ENCODE measurements at places on chromosomes 4 and X.

DNA sequence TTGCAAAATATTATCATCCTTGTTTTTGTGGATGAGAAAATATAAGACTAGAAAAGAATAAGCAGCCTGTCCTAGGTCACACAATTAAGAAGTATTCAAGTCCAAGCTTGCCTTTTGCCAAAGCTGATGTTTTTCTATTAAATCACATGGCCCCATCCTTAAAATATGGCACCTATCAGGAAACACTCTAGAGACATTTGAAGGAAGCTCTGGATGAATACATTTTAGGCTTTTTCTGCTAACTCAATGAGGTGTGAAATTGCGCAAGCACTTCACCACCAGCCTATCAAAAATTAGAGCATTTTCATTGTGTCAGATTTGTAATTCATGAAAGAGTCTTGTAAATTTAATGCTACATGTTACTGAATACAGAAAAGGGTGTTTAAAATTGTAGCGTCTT, 251.1 kb upstream of the MAD2L1 start:
- no peak for DNase-seq

- no peak for DNase-seq
Measured at GRCh38 chrX:152823657-152824056, 6.9 kb downstream of the CETN2 start.

- DNase-seq = no peak
Measured at GRCh38 chrX:65509400-65509799, 25.2 kb downstream of the LAS1L start.

- peak; percentile 54 for DNase-seq
Measured at GRCh38 chr4:181030961-181031360, 1212.2 kb upstream of the TENM3 start.

GRCh38 chr4:42478509-42478908, 81.2 kb downstream of the SHISA3 start:
- no peak for DNase-seq

GRCh38 chr4:53777244-53777984, 186.1 kb upstream of the LNX1 start:
- peak; percentile 82 for DNase-seq

DNA sequence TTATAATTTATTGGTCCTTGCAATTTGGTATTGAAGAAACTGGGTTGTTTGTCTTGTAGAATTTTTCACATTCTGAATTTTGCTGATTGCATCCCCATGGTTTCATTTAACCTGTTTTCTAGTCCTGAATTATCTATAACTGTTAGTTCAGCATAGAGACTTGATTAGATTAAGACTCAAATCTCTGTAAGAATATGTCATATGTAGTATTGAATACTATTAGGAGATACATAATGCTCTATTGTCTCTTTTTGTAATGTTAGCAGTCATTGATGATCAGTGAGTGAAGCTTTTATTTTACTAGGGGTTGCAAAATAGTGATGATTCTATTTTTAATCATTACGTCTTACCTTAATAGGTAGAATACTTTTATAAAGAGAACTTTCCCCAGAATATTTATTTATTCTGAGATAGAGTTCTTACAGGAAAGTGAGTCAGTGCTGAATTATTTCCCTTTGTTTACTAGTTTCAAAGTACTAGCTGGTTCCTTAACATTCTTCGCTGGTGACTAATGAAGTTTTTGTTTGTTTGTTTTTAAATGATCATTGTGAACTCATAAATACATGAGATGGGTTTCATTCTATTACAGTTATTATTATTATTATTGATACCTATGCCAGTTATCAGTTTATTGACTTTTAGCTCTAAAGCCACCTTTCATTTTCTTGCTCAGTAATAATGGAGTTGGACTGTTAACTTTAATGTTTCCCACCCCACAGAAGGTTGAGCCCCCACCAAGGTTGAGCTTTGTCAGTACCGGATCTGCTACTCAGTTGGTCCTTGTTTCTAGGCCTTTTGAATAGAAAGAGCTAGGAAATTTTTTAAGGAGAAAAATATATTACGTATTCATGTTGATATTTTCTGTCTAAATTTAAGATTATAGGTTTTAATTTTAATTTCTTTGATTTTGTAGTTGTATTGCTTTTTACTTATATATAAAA, 102.3 kb downstream of the LARP1B start:
- peak; percentile 19 for DNase-seq

DNA sequence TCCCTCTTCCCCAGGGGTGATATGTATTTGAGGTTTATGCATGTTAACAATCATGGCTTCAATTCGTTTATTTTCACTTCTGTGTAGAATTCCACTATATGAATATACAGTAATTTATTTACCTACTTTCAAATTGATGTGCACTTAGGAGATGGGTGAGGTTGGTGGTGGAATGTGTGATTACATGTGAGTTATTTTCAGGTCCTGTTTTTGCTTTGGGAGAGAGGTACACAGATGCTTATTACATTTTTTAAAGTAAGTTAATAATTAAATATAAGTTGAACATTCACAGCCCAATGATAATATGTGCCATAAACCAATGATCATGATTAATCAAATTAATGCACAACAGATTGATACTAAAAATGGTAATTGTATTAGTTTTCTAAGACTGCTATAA, 79.5 kb downstream of the SPRY1 start:
- no peak for DNase-seq

- no peak for DNase-seq
Measured at GRCh38 chr4:61514991-61515390, 314.9 kb downstream of the ADGRL3 start.

- DNase-seq = no peak
Measured at GRCh38 chrX:8730812-8731558, 952 bp downstream of the ANOS1 start.

DNA sequence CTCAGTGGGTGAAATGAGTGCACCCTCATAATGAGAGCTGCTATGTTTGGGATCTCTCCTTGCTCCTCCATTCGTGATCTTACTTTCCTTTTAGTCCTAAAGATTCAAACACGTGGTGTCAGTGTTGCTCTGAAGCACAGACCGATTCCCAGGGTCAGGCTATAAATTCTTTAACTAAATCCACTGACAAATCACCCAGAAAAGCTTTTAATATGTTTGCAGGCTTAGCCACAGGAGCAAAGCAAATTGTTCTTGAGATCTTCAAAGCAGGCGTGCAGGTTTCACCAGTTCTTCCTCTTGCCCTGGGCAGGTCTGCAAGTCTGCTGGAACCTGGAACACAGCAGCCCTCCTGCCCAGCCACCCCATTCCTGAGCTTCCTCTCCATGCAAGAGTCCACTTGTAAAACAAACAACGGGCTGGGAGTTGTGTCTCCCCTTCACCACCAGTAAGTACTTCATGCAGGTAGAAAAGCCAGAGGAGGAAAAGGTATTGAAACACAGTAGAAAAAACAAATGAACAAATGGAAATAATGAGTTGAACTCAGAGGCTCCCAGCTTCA, 70.1 kb upstream of the ENPP6 start:
- peak; percentile 49 for DNase-seq

GRCh38 chrX:11269006-11269405, 24.2 kb upstream of the AMELX start:
- DNase-seq = no peak

GRCh38 chrX:153935326-153935851, 552 bp upstream of the NAA10 start:
- DNase-seq = no peak

- DNase-seq = peak; percentile 73
Measured at GRCh38 chr4:106583567-106583966, 215.0 kb upstream of the GIMD1 start.

DNA sequence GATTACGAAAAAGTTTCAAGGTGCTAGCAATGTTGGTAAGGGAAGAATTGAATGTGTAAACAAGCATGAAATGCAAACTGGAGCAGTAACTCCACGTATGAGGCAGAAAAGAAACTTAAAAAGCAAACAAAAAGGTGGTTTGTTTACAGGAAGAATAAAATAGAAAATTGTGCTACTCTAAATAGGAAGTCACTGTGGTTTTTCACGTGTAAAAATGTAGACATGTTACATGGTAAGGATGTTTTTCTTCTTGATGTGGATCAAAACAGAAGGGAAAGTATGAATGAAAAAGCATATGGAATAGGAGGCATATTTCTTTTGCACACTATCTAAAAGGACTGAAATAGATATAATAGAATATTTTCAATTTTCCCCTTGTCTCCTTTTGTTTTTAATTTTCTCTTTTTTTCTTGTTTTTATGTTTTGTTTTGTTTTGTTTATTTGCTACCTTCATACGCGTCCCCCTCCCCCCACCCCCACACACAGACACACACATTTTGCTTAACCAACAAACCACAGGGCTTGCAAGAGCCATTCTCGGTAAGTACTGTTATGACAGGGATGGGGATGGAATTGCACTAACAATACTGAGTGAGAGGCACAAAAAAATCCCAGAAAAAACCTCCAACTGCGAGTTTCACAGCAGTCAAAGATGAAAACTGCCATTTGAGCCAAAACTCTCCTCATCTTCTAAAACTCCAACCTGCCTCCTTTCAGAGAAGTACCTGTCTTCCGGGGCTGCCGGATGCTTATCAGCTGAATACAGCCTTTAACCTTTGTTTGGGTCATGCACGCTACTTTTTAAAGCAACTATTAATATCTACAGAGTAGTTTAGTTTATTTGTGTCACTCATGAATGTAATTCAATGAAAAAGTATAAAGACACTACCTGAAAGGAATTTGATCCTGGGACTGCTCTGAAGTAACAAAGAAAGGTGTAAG, 135.8 kb downstream of the IL15 start:
- DNase-seq = no peak

DNA sequence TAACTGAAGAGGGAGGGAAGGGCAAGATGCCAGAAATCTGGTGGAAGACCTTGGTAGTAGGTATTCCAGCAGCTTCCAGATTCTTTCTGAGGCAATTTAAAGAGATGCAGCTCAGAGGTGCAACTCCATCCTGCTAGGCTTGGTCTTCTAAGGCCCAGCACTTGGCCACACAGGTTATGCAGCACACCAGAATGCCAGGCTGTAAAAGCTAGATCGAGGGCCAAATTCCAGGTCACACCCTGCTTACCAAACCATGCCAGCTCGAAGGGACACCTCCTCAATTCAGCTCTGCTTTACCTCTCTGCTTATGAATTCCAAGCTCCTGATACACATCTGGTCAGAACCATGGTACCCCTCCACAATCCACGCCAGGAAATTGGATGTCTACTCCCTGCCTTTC, 19.8 kb upstream of the ATXN3L start:
- no peak for DNase-seq

GRCh38 chr4:65383589-65384305, 286.5 kb downstream of the EPHA5 start:
- no peak for DNase-seq

- DNase-seq = no peak
Measured at GRCh38 chr4:33482773-33483172, 2761.5 kb downstream of the ARAP2 start.

GRCh38 chr4:74042681-74043080, 4.2 kb upstream of the CXCL3 start:
- no peak for DNase-seq

DNA sequence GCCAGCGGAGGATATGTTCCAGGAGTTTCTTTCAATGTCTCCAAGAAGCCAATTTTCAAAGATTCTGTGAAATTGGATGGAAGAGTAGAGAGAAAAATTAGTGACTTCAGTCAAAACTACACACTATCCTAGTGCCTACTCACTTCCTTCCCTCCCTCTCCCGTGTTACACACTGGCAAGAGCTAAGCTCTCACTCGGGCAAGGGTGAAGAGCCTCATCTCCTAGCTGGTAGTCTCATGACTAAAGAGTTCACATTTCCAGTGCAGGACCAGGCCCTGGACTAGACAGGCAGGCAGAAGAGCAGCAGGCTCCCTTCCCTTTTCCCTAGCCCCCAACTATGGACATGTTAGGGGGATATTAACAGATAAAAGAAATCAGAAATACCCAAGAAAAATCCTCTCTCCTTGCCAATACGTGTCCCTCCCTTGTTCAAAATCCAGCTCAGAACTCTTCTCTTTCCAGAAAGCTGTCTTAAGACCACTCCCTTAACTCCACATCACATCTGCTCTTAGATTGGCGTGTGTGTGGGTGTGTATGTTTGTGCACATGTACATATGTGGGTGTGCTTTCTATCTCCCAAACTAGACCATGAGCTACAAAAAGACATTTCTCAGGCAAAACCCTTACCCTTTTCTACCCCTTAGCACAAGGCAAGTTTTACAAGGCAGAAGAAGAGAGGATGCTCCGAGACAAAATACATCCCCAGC, 29.9 kb downstream of the ZDHHC9 start:
- DNase-seq = no peak

GRCh38 chr4:77104791-77105540, 29.2 kb upstream of the CCNI start:
- peak; percentile 31 for DNase-seq

DNA sequence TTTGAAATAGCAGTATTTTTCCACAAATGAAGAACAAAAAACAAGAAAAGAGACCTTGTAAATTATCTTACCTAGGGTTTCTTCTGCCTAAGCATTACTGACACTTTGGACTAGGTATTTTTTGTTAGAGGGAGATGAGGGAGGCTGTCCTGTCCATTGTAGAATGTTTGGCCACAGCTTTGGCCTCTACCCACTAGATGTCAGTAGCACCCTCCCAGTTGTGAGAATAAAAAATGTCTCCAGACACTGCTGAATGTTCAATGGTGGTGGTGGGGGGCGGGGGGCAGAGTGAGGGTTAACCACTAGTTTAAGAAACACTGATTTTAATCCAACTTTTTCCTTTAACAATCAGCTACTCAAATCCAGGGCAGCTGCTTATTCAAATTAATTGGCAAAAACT, 25.8 kb downstream of the OTUD4 start:
- DNase-seq = peak; percentile 21

DNA sequence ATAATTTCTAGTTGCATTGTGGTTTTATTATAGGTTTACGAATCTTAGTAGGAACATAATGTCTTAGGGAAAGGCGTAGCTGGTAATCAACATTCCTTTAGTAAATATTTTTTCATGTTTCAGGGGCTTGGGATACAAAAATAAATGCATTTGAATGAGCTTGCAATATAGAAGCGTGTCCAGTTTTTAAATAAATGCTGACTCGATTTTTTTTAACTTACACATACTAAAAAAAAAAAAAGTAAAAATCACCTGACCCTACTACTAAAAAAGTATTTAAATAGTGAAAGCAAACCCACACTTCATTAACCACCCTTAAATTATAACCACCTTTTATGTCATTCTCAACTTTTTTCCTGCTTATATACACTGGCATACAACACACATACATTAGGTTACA, 29.6 kb downstream of the SMARCAD1 start:
- no peak for DNase-seq

GRCh38 chr4:107743532-107743931, 23.5 kb upstream of the PAPSS1 start:
- DNase-seq = no peak

- DNase-seq = no peak
Measured at GRCh38 chr4:152281211-152281610, 254.7 kb downstream of the FBXW7 start.
